ENCODE measurements at places on chromosomes 7 and 10.

GRCh38 chr7:106773228-106773627 is 91.9 kb upstream of the PIK3CG start:
- DNase-seq: no peak

DNA sequence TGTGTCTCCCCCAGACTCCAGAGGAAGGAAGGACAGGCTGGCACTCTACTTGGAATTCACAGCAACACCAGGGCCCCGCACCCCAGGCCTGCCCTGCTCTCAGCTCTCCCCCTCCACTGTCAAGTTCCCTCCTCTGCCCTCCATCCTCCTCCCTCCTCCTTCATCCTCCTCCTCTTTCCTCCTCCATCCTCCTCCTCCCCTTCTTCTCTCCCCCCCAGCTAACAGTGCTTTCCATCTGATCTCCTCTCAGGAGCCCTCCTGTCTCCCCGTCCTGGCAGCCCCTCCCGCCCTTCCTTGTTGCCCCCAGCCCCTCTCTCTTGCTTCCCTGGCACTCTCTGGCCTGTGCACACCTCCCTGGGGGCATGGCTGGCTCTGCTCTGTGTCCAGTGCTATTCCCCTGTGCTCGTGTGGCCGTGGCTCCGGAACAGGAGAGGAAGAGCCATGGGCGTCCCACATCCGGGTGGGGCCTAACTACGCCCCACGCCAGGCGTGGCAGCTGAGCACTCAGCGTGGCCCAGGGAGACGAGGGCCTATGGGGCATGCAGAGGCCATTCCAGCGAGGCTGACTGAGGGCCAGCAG is 64.2 kb downstream of the PWWP2B start:
- DNase-seq: no peak

GRCh38 chr7:130337410-130337971 is 7.1 kb upstream of the CPA5 start:
- DNase-seq: no peak

- DNase-seq: no peak
Measured at GRCh38 chr10:124266468-124267230, 152.1 kb downstream of the OAT start.

DNA sequence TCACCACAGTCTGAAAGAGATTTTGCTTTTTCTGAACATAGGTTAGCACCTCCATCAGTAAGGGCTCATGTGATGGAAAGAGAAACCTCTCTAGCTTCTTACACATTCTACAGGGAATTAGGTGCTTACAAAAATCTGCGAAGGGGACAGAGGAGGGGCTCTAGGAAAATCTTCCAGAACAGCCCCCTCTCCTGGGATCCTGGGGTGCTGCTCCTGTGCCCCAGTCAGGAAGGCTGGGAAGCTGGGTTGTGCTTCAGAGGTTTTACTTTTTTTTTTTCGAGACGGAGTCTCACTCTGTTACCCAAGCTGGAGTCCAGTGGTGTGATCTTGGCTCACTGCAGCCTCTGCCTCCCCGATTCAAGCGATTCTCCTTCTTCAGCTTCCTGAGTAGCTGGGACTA is 7.5 kb upstream of the FAM171A1 start:
- DNase-seq: no peak

- peak; percentile 41 for DNase-seq
Measured at GRCh38 chr10:124152139-124153022, 59.0 kb upstream of the CHST15 start.

DNA sequence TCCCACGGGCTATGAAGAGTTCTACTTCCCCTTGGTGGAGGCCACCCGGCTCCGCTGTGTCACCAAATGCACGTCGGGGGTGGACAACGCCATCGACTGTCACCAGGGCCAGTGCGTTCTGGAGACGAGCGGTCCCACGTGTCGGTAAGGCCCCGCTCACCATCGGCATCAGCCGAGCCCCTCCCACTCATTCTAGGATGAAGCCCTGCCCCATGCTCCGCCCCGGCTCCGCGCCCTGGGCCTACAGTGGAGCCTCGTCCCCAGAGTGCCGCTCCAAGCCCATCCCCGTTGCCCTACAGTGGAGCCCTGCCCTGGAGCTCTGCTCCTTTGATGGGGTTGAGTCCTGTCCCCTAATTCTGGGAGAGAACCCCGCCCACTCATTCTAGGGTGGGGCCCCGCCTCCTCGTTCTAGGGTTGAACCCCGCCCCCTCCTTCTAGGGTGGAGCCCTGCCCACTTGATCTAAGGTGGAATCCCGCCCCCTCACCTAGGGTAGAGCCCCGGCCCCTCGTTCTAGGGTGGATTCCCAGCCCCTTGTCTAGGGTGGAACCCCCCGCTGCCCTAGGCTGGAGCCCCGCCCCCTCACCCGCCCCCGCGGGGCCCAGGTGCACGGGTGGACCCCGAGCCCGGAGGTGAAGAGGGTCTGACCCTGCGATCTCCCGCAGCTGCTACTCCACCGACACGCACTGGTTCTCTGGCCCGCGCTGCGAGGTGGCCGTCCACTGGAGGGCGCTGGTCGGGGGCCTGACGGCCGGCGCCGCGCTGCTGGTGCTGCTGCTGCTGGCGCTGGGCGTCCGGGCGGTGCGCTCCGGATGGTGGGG is 3.4 kb upstream of the MUC12 start:
- DNase-seq: no peak

DNA sequence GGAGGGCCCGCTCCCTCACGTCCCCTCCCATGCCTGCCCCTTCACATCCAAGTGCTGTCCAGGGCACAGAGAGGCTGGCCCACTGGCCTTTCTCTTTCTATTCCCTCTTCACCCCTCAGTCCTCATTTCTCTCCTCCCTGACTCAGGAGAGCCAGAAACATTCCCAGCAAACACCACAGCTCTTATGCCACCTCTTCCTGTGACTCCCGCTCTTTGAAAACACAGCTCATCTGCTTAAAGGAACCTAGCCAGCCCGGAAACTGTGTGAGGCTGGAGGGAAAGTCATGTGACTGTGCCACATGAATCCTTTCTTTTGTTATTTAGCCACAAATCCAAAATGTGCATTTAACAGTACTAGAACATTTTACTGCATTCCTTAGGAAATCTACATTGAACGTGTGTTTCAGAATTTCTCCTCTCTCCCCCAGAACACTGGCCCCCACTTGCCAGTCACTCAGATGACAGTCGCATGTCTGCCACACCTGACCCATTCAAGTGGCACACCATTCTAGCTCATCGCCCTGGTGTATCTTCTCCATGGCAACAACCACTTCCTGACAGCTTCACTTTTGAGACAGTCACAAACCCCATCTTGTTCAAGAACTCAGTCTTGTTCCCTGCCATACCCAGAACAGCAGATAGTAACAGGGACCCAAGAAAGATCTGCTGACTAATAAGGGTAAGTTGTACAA is 42.8 kb downstream of the GRB10 start:
- DNase-seq: peak; percentile 17

- no peak for DNase-seq
Measured at GRCh38 chr7:92667816-92668535, 77.8 kb upstream of the FAM133B start.

DNA sequence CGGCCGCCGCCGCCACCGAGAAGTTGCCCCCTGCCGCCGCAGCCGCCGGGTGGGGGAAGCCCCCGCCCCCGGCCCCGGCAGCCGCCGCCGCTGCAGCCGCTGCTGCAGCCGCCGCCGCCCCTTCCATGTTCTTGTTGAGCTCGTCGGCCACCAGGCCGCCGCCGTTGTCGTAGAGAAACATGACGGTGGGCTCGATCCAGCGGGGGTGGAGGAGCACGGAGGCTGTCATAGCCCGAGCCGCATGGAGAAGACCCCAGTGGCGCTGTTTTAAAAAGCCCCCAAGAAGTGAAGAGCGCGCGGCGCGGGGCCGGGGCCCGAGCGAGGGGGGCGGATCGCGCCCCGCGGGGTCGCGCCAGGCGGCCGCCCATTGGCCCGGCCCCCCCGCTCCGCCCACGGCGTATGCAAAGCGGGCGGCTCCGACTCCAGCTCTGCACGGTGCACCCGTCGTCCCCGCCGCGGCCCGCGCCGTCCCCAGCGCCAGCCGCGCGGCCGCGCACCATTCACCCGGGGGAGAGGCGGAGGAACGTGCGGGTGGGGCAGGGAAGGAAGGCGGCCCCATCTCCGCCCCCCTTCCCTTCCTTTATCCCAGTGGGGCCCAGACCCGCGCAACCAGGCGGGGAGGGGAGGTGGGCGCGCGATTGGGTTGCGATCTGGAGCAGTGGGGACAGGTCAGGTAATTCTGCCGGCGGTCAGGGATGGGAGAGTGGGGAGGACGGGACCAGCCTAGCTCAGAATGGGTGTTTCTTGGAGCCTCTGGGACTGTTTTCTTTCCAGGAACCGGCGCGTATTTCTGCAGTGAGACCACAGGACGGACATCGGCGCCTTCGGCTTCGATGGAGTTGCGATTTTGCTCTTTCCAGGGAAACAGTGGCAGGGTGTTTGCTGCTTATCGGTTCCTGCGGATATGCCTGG is at the start of gene HOXA13:
TSS of gene HOXA13 (minus strand) at position 243 of the 912 bp plus-strand sequence. CDS start at position 229, 14 bp downstream.
- DNase-seq: no peak

DNA sequence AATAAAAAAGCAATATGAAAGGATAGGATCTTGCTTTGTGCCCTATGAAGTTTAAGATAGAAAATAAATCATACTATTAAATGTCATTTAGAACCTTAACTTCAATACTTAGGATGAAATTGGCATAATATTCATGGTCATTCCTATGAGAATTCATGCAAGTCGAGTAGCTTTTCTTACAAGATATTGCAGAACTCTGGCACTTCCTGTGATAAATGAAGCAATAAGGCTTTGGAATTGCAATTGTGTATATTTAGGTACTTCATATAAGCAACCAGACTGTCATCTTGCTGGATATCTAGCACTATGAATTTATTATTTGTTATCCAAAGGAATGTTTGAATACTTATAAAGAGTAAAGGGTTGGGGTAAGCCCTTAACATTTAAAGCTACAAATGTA is 116.5 kb downstream of the ZNF438 start:
- no peak for DNase-seq

DNA sequence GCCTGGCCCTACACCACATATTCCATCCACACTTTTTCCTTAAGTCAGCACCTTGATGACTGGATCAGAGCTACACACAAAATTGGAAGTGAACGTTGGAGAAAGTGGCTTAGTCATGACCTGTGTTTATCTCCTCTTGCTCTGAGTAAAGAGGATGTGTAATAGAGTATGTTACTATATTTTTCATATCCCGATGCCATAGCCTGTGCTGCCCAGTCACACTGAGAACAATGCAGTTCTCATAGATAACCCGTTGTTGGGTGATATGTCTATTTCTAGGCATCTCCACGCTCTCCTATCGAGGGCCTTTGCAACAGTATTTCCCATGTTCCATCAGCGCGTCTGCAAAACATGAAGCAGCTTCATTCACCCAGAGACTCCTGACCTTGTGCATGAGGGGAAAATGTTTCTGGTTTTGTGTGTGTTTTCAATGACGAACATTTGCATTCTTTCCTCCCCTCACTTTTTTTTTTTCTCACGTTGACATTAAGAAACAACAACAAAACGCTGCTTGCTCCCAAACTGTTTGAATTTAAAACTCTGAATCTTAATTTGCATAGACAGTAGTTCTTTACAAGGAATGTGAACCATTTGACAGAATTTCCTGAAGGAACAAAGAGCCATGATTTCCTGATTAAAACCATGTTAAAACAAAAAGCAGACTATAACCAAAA is 43.4 kb downstream of the GRK5 start:
- peak; percentile 47 for DNase-seq

GRCh38 chr7:67301667-67302066 is 305.0 kb downstream of the TYW1 start:
- DNase-seq: no peak

DNA sequence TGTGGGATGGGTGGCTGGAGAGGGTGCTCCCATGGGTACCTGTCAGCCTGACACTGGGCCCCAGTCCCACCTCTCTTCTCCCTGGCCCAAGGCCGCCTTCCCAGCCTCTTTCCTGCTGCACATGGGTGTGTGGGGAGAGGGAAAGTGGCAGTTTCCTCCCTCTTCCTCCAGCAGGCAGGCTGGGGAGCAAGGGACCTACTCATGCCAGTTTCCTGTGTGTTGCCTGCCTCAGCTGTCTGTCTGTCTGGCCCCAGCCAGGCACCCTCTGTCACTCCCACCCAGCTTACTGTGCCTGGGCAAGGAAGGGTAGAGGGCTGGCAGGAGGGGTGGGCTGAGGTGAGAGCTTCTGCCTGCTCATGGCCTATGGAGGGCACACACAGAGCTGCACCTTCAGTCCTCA is 46.3 kb upstream of the PCBD1 start:
- no peak for DNase-seq

DNA sequence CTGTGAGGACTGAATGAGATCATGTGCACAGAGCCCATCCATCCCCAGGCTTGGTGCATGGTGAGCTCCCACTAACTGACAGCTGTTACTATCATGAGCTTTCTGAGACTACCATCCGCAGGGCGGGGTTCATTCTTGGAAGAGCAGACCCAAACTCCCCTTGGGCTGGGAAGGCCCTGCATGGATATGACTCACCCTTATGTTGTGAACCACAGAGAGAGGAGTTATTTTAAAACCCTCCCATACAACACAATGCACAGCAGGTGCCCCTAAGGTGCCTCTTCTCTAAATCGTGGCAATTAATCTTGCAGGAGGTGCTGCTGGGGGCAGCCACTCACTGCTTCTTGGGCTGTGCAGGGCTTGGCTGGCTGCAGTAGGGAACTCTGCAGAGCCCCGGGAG is 219.1 kb downstream of the GFRA1 start:
- no peak for DNase-seq

- DNase-seq: no peak
Measured at GRCh38 chr7:141712603-141713255, 4.6 kb downstream of the WEE2 start.

GRCh38 chr10:62008946-62009345 is 107.4 kb downstream of the ARID5B start:
- no peak for DNase-seq

DNA sequence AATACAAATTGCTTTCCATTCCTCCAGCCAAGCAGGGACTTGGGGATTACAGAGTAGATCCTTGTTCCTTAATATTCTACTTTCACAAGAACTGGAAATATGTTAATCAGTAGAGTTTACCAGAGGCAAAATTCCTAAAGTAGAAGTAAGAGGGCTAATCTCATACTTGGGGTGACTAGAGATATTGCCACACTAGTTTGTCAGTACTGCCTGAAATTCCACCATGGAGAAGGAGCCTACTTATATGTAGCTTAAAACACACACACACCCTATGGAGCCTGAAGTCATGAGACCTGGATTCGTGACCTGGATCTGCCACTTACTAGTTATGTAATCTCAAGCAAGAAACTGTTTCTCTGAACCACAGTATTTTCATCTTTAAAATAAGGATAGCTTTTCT is 33.9 kb downstream of the STRIP2 start:
- peak; percentile 24 for DNase-seq

DNA sequence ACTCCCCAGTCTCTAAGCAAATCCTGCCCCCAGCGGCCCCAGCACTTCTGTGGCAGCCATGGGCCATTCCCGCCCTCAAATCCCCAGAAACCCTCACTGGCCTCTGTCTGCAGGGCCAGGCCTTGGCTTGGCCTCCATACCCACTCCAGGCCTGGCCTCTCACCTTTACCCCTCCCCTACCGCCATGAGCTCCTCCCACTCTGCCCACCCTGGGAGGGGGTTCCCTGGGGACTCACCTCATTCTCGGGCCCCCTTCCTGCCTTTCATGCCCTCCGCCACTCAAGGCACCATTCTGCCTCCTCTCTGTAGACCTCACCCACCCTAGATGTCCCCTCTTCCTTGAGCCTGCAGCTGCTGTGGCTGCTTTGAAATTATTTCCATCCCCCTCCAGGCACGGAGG is 41.0 kb downstream of the PRF1 start:
- no peak for DNase-seq

GRCh38 chr10:102757323-102757722 is 13.6 kb downstream of the WBP1L start:
- DNase-seq: no peak

GRCh38 chr7:69260023-69260422 is 338.3 kb upstream of the AUTS2 start:
- no peak for DNase-seq

GRCh38 chr10:14086596-14086995 is 244.1 kb downstream of the FRMD4A start:
- DNase-seq: no peak
